ENCODE measurements at places on chromosomes 1 and 21.

GRCh38 chr1:192967901-192968300, 91.3 kb downstream of the UCHL5 start:
- DNase-seq: no peak

GRCh38 chr1:243921111-243921510, 71.1 kb upstream of the AKT3 start:
- no peak for DNase-seq

- DNase-seq: no peak
These were observed 5.1 kb downstream of the TLCD4 start for GRCh38 chr1:95122151-95122697.

DNA sequence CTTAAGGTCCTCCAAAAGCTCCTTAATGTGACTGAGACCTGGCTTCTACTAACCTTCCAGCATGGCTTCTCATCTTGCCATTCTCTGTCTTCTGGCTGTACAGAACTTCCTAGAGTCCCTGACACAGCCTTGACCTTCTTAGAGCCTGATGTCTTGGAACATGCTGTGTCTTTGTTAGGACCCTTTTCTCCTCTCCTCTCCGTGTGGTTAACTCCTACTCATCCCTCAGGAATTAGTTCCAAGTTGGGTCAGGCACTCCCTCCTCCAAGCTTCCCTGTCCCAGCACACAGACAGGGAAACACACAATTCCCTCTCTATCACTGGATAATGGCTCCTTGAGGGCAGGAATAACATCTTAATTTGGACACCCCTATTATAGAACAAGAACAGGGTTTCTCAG, 275.4 kb upstream of the USP24 start:
- peak; percentile 28 for DNase-seq

GRCh38 chr21:41481191-41481590, 26.8 kb downstream of the TMPRSS2 start:
- DNase-seq: no peak

All from hepatic stellate cell (primary cell).